ENCODE measurements at places on chromosomes 16 and 17.
A peak's percentile ranks its signal among the peaks of the same experiment; 100 is the strongest.

DNA sequence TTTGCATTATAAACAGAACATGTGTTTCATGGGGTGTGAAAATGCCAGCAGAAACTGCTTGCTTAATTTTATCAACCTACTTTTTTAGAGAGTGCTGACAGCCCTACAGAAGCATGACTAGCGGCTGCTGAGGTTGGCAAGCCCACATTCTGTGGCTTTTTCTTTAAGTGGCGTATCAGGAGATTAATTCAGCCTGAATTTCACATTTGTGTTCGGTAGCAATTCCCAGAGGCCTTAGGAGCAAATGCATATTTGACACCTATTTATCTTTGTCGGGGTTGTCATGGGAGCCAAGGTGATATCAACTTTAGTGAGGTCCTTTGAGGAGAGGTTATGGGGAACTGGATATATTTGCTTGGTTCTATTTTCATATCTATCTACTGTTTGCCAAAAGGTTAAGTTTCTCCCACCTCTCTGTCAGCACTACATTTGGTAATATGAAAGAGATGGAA lies 140.9 kb downstream of the KCNJ2 start:
- DNase-seq: no peak

GRCh38 chr17:38619937-38620550 lies 14.3 kb upstream of the SRCIN1 start:
- DNase-seq: no peak

DNA sequence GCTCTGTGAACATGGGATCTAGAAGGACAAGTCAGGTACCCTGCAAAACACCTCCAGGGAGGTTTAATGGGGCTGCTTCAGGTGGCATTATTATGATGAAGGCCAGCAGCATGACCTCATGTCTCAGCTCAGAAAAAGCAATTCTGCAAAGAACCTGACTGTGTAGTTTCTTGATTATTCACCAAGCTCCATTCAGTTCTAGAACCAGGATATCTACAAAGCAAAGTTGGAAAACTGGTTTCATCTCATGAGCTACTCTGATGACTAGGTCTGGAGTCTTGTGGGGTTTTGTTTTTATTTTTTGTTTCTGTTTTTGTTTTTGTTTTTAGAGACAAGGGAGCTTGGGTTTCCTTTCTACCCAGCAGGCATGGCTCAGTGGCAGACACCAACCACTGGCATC lies 19.0 kb upstream of the LRRC37A3 start:
- DNase-seq: no peak

GRCh38 chr16:85188822-85189672 lies 76.8 kb upstream of the CIBAR2 start:
- DNase-seq: no peak

DNA sequence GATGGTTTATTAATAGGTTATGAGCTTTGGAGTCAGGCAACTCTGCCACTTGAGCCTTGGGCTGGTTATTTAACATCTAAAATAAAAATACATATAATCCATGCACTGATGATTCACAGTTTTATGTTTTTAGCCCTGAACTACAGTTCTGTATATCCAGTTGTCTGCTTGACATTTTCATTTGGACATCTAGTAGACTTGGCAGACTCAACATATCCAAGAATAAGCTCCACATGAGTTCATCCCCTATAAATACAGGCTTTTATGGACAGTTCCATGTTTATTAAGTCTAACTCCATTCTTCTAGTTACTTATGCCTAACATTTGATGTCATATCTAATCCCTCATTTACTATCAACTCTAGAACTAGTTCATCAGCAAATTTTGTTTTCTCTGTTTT lies 174.2 kb downstream of the KIF2B start:
- DNase-seq: no peak

- no peak for DNase-seq
These were observed 1.6 kb upstream of the ODF4 start for GRCh38 chr17:8337802-8338752.

DNA sequence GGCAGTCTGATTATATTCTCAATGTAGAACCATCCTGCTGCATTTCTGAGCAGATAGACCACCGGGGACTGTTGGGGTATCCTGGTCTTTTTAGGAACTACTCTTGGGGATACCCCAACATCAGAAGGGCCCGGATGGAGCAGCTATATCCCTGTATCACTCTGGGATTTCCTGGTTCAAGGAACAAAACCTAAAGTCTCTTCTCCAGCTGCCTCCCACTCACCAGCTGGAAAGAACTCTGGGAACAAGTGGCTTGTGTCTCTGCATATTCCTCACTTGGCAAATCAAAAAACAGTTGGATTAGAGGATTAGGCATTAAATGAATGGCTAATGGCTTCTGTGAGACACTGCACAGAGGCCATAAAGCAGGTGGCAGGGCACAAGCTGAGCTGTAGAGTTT lies 62.3 kb upstream of the HS3ST2 start:
- DNase-seq: no peak

DNA sequence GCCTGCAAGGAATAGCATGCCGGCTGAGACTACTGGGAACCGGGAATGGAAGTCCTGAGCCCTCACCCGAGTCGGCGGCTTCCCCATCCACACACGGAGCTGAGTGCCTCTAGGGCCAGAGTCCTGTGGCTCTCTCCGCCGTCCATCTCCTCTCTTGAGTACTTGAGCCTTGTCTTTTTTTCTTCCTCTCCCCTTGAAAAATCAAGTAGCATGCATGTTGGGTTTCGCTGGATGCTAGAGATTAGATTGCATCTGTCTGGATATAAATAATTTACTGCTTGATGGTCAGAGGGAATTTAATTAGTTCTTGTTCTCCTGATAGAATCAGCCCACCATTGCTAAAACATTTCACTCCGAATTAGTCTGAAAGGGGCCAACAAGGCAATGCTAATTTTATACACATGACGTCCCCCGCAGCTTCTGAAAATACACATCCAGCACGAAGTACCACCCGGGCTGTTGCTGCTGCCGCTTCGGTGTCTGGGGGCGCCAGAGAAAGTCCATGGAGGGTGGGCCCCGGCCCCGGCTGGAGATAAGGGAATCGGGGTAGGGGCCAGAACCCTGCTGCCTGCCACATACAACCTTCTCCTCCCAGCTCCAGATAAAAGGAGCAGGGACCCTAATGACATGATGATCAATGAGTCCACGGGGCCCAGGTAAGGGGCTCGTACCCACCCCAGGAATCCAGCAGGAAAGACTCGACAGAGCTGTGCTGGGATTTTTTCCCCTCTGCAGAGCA lies 48.5 kb downstream of the RBFOX3 start:
- no peak for DNase-seq

- no peak for DNase-seq
These were observed 302 bp downstream of the LITAF start for GRCh38 chr16:11586378-11586855.

- no peak for DNase-seq
These were observed 4.6 kb downstream of the SLC12A4 start for GRCh38 chr16:67963662-67964321.

DNA sequence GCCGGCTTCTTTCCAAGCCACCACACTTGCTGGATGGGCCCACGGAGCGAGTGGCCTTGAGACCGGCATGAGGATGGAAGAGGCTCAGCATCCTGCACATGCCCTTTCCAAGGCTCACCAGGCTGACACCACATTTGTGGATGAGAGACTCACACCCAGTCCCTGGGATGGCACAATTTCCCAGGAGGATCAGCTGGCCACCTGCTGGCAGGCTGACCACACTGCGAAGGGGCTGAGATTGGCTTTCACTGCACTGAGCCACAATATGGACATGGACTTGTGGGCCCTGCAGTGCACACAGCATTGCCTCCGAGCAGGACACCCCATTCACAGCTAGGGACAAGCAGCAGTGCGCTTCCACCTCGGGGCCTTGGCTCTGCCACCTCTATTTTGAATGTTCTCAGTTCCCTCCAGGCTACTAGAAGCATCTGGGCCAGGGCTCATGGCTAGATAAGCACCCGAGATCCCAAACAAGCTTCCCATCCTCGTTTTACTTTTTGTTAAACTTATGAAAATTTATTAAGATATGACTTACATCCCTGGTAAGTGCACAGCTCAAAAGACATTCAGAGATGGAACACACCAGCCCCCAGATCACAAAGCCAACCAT lies 25.3 kb upstream of the KSR1 start:
- peak; percentile 45 for DNase-seq

DNA sequence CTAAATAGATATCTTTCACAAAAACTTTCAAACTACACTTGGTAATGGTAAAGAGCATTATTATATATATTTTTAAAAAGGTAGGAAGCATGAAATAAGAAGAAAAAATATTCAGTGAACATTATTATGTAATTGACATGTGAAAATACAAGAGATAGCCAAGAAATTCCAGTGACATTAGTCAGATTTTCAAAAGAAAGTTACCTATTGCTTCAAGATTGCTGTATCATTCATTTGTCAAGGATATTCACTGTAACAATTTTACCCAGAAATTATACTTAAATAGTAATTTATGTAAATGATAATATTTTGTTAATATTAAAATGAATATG lies 350.2 kb downstream of the KIF2B start:
- no peak for DNase-seq

- DNase-seq: no peak
These were observed 1.2 kb upstream of the TMEM88 start for GRCh38 chr17:7853691-7854038.

DNA sequence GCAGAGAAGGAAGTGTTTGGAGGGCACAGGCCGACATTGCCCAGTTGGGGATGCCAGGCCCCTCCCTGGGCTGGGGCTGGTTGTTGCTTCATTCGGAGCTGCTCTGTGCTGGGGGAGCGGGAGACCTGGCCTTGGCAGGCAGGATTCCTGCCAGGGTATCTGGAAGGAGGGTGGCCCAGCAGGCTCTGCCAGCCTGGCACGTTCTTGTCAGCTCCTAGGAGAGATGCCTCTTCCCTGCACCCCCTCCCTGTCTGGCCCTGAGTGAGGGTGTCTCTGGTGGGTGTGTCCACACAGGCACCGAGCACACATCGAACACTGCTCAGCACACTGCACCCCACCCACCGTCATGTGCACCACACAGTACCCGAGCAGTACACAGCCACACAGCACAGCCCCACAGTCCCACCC lies 35.2 kb downstream of the ARHGAP23 start:
- DNase-seq: no peak

DNA sequence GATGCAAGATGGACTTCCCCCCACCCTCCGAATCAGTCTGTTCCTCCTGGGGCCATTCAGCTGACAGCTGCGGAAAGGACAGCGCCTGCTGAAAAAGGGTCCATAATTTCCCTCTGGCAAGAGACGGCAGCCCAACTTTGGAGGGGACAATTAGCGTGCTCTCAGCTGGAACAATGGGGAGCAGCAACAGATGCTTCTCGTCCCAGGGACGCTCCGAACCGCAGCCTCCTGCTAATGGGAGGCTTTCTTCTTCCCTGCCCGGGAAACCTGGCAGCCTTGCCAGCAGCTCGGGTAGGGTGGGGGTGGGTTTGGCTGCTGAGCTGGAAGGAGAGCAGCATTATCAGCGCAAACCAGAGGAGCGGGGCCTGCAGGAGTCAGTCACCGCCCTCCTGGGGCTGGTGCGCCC lies 500.0 kb upstream of the SALL1 start:
- DNase-seq: no peak

DNA sequence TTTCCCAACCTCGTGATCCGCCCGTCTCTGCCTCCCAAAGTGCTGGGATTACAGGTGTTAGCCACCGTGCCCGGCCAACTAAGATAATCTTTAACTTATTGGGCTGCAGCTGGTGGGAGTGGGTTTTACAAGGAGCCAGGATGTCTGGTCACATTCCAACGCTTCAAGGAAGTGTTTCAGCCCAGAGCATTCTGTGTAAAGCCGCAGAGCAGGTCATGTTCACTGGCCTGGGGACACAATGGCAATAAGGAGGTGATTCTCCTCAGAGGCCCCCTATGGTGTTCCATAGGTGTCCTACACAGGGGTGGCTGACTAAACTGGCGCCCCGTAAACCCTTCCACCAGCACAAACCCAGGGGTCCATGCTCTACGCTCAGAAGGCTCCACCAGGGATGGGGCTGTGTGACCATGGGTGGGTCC lies 1.2 kb downstream of the QPRT start:
- no peak for DNase-seq

- DNase-seq: no peak
These were observed 3.3 kb downstream of the LHX1 start for GRCh38 chr17:36940313-36941264.

DNA sequence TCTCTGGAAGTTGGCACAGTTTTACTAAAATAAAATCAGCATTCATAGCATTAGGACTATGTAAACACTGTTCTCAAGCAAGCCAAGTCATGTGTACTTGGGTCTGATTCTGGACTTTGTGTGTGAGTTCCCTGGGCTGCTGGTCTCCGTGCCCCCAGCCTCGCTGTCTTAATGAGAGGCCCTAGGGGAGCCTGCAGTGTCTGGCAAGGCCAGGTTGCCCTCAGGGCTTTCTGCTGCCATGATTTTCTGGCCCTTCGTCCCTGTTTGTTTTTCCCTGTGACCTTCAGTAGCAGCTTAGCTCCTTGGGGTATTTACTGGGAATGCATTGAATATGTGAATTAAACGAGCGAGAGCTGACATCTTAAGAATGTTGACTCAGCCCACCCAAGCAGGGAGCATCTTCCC lies 161.8 kb downstream of the RPTOR start:
- no peak for DNase-seq

- no peak for DNase-seq
These were observed 658 bp upstream of the DUSP3 start for GRCh38 chr17:43779145-43780125.

DNA sequence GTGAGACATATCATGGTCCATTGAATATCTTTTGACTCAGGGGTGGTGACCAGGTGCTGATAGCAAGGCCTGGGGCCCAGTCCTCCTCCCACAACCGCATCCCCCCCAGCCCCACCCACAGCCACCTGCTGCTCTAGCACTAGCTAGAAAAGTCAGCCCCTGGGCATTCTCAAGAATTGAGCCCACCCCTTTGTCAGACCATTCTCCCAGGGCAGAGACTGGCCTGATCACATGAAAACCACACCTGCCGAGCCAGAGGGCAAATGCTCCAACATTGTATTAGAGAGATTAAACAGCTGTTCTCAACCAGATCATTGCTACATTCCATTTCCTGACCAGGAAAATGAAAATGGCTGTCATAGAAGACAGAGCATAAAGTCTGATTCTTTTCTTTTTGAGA lies 62.4 kb downstream of the RAB11FIP4 start:
- DNase-seq: no peak

- no peak for DNase-seq
These were observed 1.9 kb downstream of the NUDT7 start for GRCh38 chr16:77724174-77724573.

GRCh38 chr17:80825471-80826345 lies 165.9 kb upstream of the CHMP6 start:
- DNase-seq: no peak

- no peak for DNase-seq
These were observed 8.2 kb upstream of the BRD7 start for GRCh38 chr16:50377001-50377400.

- no peak for DNase-seq
These were observed 109.5 kb downstream of the CDH8 start for GRCh38 chr16:61926766-61927165.

DNA sequence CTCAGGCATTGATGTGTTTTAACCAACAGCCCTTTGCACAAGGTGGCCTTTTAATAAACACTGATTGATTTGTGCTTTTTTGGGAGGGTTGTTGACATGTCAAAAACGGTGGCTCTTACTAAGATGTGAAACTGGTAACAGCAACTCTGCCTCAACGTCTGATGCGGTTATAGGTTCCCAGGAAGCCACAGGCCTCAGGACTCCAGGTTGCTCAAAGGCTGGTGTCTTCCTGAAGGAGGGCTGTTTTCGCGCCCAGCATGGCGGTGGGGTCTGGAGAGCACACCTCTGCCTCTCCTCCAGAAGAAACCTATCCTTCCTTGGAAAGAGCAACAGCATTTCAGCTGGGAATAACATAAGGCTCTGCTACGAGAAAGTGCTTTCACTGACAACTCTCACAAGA lies 187.5 kb downstream of the IRF8 start:
- DNase-seq: no peak
